ENCODE measurements at places on chromosomes 16 and 17. TPM values are rescaled to one million over a fixed set of nuclear protein-coding genes. Genes with fewer than 3 reads are reported as not detected.
A peak's percentile ranks its signal among the peaks of the same experiment; 100 is the strongest.

The RAPGEFL1 gene
- 4.9 TPM for total RNA-seq

The SCN4A gene
- not detected for total RNA-seq

The TBC1D3I gene
- 0.78 TPM for total RNA-seq

The OMG gene
- 0.62 TPM for total RNA-seq

The KLHL10 gene
- not detected for total RNA-seq

The ZACN gene
- total RNA-seq: not detected

The KRT28 gene
- not detected for total RNA-seq

The HID1 gene
- total RNA-seq: 3.6 TPM

The C1QTNF1 gene
- not detected for total RNA-seq

The CD79B gene
- total RNA-seq: 19.6 TPM

The TBC1D26 gene
- total RNA-seq: not detected

The MPP2 gene
- 3.1 TPM for total RNA-seq

The SLC4A1 gene
- not detected for total RNA-seq

The ABCC11 gene
- not detected for total RNA-seq

The BBS2 gene
- total RNA-seq: 38.2 TPM

- no peak for DNase-seq
Observed at GRCh38 chr17:32549559-32549958, 62.8 kb downstream of the CDK5R1 start.

- DNase-seq: peak; percentile 56
Observed at GRCh38 chr16:81632392-81633146, 146.5 kb upstream of the PLCG2 start.

GRCh38 chr16:70398177-70398743, 40.6 kb downstream of the ST3GAL2 start:
- DNase-seq: no peak

GRCh38 chr16:59330019-59330670, 596.0 kb upstream of the GOT2 start:
- DNase-seq: no peak

- peak; percentile 61 for DNase-seq
Observed at GRCh38 chr17:29155227-29155965, 24.8 kb downstream of the MYO18A start.

- DNase-seq: no peak
Observed at GRCh38 chr17:77438241-77439188, 297.7 kb downstream of the SEC14L1 start.

DNA sequence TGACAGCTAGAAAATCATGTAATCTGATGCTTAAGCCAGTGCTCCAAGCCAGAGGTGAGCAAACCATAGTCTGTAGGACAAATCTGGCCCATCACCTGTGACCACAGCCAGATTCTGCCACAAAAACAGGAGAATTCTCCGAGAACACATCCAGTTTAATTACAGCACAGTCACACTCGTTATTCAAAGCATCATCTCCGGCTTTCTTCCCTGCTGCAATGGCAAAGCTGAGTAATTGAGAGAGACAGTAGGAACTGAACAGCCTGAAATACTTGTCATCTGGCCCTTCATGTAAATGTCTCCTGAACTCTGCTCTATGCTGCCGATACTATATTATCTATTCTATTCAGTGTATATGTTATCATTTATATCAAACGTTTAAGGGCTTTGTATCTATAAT, 121.4 kb upstream of the FOXF1 start:
- DNase-seq: no peak

- no peak for DNase-seq
Observed at GRCh38 chr17:65876985-65877384, 314.9 kb downstream of the CEP112 start.

- no peak for DNase-seq
Observed at GRCh38 chr17:18018411-18018921, 20.5 kb downstream of the ATPAF2 start.

DNA sequence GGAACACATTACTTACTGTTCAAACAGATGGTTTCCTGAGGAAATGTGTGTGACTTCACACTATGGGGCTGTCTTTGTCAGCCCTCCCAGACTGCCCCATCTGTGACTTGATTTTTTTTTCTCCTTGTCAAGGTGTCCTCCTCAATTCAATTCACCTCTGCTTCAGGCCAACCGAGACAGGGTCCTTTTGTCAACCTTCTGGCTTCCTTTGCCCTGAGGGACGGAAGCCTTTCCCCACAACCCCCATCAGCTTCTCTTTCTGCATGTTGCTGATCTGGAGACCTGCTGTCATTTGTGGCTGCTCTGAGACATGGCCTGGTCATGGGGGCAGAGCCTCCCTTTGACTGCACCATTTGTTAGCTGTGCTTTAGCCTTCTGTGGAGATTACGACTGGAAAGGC, 21.3 kb upstream of the RGS9 start:
- no peak for DNase-seq

DNA sequence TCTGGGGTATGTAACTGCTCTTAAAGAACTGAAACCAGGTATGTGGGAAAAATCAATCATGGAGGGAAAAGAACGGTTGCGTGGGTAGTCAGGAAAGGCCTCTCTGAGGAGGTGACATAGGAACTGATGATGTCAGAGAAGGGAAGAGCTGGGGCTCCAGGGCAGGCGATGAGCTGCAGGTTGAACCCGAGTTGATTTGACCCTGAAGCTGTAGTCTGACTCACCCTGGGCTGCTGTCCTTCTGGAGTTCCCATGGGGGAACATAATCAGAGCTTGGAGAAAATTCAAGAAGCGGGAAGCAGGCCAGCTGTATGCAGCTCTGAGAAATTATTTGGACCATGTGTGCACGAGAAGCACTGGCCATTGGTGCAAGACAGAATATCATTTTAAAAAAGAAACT, 16.7 kb downstream of the SLC6A2 start:
- DNase-seq: no peak

DNA sequence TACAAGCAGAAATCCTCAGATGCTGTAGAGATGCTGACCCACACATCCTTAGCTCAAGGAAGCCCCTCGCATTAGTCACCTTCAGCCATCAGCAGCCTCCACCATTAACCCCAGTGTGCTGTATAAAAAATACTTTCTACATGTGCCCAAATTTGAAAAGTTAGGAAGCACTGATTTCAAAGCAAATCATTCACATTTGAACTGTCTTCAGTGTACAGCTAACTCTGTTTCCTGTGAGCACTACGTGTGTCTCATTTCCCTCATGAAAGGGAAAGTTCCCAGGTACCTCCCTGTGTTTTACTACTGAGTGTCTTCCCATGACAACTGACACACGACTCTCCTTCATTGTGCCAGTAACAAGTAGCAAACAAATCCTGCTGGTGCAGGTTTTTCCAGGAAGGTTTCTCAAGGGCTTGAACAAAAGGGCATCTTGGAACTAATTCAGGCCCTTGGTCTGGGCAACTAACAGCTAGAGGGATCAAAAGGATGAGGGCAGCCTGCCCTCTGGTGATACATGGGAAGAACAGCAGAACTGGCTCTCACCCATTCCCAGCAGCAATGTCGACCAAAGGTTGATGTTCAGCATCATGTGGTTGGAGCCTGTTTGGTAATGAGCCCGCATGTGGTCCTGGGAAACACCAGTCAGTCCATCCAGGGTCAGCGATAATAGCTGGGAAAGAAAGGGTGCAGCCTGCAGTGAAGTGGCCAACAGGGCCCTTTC, 4.0 kb downstream of the SLC35B1 start:
- DNase-seq: no peak

DNA sequence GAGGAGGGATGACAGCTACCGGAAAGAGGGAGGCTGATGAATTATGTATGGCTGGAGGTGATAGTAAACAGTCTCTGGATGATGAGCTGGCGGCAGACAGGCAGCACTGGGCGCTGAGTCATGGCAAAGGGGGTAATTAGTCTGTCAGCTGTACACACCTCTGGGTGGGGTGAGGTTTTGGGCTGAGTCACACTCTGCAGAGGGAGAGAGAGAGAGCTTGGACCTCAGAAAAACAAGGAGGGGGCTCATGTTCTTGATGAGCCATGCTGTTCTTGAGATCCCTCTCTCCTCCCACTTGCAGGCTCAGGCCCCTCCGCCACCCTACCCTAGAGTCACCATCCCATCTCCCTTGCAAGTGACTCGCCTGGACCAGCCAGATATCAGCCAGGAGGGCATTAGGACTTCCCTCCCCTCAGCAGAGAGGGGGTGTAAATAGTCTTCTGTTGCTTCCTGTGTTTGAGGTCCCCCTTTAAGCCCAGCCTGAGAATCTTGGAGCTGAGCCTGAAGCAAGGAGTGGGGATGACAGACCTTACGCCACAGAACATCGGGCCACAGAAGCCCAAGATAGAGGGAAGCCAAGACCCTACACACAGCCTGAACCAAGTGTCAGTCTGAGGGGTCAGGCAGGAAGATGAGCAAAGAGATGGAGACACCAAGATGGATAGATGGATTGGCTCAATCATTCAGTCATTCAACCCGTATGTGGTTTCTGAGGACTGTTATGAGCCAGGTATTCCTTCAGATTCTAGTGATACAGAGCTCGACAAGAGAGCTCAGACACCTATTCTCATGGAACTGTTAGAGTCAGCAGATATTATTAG, 383.2 kb upstream of the CCL2 start:
- DNase-seq: no peak

DNA sequence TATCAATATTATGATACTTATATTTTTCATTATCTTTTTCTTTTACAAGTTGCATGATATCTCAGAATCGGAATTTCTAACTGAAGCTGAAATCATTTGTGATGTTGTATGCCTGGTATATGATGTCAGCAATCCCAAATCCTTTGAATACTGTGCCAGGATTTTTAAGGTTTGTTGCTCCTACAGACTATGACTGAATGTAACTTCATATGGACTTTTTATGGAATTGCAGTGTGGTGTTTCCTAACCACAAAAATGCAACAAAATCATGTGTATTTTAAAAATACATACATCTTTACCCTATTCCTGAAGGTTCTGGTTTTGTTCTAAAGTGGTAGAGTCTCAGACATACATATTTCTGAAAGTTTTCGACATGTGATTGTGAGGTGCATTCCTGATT, 58.8 kb upstream of the RHBDL3 start:
- DNase-seq: no peak

DNA sequence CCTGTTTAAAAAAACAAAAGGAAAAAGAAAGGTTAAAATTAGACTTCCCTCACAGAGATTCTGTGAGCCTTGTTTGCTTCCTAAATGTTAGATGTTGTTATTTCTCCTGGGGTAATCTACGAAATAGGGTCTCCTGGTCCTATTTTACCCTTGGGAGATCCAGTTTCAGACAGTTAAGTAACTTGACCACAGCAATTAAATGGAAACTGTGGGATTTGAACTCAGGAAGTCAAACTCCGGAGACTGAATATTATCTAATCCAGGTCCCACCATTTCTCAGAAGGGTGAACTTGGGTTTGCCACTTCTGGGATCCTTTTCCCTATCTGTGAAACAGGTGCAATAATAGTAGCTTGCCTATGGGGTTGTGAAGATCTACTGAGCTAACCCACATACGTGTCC, 6.4 kb upstream of the TMC5 start:
- DNase-seq: no peak

- no peak for DNase-seq
Observed at GRCh38 chr16:55393991-55394390, 70.0 kb downstream of the IRX6 start.

- no peak for DNase-seq
Observed at GRCh38 chr16:53945996-53946395, 242.0 kb downstream of the FTO start.

- no peak for DNase-seq
Observed at GRCh38 chr17:80941743-80942422, 49.8 kb upstream of the CHMP6 start.

- no peak for DNase-seq
Observed at GRCh38 chr17:61048376-61049106, 351.1 kb upstream of the TBX2 start.

- no peak for DNase-seq
Observed at GRCh38 chr17:74393346-74393942, 26.1 kb downstream of the GPR142 start.

GRCh38 chr17:47929218-47930000, 12.0 kb upstream of the PNPO start:
- DNase-seq: no peak

GRCh38 chr16:84003038-84003437, 35.0 kb downstream of the NECAB2 start:
- no peak for DNase-seq

DNA sequence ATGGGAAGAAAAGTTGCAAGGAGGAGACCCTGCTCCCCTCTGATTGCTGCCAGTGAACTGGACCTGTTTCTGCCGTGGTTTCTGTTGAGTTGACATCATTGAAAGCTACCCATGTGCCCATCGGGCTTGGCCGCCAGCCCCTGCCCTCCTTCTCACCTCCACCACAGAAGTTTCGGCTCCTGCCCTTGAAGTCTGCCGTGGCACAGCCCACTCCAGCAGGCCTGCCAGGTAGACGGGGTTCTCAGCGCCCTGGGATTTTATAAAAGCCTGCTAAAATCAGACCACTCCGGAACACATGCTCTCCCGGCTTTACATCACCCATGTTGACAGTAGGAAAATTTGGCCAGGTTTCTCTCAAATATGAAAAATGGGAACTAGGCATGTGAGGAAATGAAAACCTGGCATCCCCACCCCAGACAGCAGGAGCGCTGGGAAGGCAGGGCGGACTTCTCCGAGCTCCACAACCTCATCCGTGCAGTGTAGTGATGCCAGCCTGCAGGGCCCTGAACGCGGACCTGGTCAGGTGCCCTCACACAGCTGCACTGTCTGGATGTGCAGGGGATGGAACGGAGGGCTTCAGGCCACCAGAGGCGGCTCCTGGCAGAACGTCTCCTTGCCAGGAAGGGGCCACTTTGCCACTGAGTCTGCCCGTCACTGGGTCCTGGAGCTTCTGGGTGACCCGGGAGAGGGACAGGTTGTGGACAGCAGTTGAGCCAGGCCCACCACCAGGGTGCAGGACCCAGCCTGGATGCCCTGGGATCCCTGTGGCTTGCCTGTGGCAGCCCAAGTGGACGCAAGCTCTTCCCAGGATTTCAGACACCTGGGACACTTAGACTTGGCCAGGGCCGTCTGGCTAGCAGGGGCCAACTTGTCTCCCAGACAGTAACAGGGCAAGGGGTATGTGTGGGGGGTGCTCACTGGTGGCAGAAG, 6.9 kb upstream of the GSE1 start:
- no peak for DNase-seq

- DNase-seq: no peak
Observed at GRCh38 chr17:16352667-16353316, 477 bp downstream of the CENPV start.

DNA sequence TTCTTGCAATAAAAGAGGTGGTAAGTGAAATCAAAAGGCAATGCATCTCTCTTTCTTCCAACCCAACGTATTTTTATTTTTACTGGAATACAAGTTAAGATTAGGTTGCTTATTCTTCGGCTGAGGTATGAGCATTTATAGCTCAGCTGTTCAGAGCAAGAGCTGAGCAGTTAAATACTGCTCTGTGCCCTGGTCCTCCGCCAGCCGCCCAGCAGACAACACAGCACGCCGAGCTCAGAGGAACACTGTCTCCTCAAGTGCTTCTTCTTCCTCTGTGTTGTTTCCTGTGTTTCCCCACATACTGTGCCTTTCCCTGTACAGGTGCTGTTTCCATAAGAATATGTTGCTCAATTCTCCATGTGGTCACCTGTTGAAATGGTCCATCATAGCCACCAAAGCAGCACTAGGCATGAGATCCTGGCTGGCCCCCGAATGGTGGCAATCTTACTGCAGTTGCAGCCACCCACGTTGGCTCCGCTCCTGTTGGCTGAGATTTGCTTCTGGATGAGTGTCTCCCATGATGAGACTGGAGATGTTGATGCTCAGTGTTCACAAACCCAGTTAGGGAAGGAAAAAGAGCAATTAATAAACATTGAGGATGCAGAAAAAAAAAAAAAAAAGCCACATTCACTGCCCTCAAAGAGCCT, 515.3 kb downstream of the GRIN2A start:
- no peak for DNase-seq

All from activated naive CD8-positive, alpha-beta T cell treated with anti-CD3 and anti-CD28 coated beads, Interleukin-2, amount 10 ng/mL, durations not matched to agents 7 days and 5 days (primary cell).